Erythroblast (primary cell): ENCODE measurements at places on chromosomes 12 and 14.

- no peak for DNase-seq
Observed at GRCh38 chr12:42474391-42474790, 115.2 kb downstream of the PRICKLE1 start.

GRCh38 chr12:24246934-24247333 is 297.5 kb upstream of the SOX5 start:
- DNase-seq, result no peak

GRCh38 chr14:96874127-96874526 is 76.9 kb downstream of the VRK1 start:
- no peak for DNase-seq

GRCh38 chr12:12486661-12487240 is 75.9 kb downstream of the DUSP16 start:
- no peak for DNase-seq

DNA sequence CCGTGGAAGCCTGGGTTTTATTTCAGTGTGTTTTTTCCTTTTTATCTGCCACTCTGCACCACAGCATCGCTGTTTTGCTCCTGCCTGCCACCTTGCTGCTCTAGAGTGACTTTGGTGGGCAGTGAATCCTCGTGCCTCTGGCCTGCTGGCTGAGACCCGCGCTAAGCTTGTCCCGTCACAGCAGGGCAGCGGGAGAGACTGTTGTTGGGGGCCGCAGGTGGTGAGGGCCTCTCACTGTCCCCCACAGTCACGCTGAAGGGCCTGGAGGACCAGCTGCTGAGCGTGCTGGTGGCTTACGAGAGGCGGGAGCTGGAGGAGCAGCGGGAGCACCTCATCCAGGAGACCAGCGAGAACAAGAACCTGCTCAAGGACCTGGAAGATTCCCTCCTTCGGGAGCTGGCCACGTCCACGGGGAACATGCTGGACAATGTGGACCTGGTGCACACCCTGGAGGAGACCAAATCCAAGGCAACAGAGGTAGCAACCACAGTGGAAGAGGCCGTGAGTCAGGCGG is 55.2 kb downstream of the CCDC92 start:
- no peak for DNase-seq

DNA sequence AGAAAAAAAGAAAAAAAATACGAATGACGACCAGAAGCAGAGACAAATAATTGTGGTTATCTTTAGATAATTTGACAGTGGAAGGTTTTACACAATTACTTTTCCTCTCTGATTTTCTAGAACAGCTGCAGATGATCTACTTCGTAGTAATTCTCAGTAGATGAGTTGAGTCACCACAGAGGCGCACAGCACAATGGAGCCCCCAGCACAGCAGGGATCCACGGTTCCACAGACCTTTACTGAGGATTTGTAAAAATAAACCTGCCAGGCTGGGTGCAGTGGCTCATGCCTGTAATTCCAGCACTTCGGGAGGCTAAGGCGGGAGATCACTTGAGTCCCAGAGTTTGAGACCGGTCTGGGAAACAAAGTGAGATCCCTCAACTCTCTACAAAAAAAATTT is 29.3 kb downstream of the AMN start:
- DNase-seq, result no peak

DNA sequence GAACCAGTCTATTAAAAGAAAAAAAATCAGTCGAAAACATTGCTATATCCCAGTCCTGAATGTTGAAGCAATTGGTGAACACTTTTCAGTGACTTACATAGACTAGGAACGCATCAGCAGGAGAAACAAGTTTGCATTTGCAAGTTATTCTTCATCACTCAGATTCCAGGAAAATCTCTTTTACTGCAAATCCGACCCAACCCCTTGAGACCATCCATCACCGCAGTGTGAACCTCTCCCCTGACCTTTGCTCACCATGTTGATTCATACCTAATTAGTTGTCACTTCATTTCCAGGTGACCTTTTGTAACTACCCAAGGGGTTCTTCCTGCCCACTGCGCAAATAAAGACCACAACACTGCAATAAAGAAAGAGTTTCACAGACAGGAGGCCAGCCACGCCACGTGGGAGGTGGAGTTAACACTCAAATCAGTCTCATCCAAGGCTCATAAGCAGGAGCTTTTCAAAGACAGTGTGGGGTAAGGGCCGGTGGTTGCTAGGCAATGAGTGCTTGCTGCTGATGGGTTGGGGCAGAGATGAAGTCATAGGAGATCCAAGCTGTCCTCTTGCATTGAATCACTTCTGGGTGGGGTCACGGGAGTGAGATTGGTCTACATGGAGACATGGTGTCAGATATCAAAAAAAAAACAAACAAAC is 241.3 kb upstream of the TMEM132C start:
- DNase-seq, result no peak
